CD4-positive, alpha-beta T cell treated with Interleukin-15 for 1 hour (primary cell): ENCODE measurements at places on chromosomes 7 and 10.

GRCh38 chr10:119817991-119818888 is 54.4 kb downstream of the MCMBP start:
- DNase-seq: peak; percentile 30

GRCh38 chr10:132984801-132985545 is 42.6 kb upstream of the CFAP46 start:
- no peak for DNase-seq

- DNase-seq: no peak
These were observed 45.9 kb downstream of the DOCK4 start for GRCh38 chr7:112160130-112160770.

DNA sequence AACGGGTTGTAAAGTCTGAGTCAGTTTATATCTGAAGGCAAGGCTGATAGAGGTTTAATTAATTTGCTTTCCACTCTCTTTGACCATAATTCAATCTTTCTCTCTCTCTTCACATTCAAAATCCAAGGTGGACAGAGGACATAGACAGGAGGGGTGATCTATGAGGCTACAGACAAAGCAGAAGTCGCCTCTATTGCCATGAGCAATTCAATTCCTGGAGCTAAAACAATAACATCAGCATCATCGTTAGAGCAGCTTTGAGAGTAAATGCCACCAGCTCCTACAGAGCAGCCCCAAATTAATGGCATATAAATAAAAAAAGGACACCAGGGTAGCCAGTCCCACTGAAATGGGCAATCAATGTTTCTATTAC is 93.2 kb downstream of the DGKI start:
- no peak for DNase-seq

DNA sequence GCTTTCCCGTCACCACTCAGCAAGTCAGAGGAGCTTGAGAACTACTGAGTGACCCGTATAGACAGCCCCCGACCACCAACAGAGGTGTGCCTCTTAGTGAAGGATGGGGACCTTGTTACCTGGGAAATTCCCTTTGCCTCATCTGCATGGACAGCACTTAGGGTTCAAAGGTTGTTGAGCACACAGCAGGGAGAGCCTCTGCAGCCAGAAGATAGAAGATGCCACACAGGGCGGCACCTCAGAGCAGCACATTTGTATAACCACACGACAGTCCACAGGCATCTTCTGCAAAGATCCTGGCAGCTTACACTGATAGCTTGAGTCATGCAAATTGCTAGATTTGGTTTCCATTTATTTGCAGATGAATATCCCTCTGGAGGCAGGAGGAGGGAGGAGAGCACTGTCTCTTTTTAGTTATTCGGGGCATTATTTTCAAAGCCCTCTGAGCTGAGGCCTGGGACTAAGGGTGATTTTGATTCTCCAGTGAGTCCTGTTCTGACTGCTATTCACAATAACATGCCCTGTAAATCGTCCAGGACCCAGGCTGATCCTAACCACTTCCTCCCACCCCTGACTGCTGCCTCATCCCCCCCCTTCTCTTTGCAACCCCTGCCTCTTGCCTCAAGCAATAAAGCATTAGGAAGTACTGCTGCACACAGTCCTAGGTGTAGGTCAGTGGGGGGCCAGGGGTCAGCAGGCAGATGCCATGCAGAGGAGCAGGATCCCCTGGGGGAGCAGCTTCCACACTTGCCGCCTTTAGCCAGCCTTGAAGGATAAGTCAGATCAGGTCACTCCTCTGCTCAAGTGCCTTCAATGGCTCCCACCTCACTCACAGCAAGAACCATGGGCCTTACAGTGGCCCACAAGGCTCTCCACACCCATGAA is 24.6 kb upstream of the INMT start:
- peak; percentile 39 for DNase-seq

GRCh38 chr10:12350167-12350872 is 973 bp downstream of the CAMK1D start:
- peak; percentile 60 for DNase-seq

DNA sequence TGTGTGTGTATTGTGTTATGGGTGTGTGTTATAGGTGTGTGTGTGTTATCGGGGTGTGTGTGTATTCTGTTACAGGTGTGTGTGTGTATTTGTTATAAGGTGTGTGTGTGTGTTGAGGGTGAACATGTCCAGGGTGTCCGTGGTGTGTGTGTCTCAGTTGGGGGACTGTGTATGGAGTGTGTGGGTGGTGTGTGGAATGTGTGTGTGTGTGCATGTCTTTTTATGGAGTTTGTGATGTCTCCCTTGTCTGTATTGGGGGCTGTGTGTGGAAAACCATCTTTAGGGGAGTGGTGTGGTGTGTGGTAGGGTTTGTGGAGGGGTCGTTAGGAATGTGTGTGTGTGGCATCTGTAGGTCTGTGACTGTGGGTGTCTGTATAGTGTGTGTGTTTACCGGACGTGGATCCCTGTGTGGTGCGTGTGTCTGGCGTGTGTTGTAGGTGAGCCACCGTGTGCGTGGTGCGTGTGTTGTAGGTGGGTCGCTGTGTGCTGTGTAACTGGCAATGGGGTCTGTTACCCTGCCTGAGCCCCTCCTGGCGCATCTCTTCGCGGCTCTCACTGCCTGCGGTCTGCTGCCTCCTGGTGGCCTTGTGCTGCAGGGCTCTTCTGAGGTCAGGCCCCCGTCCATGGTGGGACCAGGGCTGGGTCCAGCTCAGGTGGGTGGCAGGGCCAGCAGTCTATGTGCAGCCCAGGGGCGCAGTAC is 61.7 kb downstream of the PALD1 start:
- DNase-seq: no peak

DNA sequence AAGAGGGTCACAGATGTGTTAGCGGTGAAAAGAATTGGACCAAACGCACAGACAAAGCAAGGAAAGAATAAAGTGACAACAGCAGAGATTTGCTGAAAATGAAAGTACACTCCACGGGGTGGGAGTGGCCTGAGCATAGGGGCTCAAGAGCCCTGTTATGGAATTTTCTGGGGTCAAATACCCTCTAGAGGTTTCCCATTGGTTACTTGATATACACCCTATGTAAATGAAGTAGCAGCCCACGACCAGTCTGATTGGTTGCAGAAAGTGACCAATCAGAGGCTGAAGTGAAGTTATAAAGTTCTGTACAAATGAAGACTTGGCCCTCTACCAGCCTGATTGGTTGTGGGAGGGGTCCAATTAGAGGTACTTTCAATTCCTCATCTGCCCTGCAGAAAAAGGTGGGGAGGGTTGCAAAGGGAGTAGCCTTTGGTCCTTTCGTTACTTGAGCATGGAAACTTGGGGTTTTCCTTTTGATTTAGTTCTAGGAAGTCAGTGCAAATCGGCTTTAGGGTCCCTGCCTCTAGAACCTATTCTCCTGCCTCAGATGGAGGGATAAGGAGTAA is 125.6 kb upstream of the PRPS1L1 start:
- DNase-seq: no peak

DNA sequence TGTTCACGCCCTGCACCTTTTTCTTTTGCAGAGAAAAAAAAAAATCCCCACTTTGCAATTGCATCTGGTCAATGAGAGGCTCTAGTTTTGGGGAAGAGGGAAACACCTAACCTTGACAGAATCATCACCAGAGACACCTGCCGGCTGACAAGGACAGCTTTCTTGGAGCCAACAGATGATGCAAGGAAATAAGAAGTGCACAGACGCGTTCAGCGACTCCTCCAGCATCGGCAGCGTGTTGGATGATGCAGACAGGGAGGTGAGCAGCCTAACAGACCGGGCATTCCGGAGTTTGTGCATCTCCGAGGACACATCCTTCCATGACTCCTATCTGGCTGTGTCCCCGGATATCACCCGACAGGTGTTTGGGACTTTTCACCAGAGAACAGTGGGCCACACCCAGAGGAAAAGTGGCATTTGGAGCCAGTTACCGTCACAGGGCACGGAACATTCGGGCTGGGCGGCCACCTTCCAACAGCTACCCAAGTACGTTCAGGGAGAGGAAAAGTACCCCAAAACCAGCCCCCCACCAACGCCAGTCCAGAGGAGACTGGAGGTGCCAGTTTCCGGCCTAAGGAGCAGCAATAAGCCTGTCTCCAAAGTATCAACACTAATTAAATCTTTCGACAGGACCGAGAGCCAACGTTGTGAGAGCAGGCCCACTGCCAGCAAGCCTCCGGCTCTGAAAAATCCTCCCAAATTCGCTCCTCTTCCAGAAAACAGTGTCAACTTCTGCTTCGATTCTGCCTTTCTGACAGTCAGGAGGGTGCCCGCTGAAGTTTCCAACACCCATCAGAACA is 23.6 kb downstream of the C10orf71 start:
- no peak for DNase-seq

- DNase-seq: no peak
These were observed 114.6 kb downstream of the PDE1C start for GRCh38 chr7:31955641-31956040.

GRCh38 chr7:142563470-142563869 is 185.8 kb upstream of the PRSS1 start:
- no peak for DNase-seq

DNA sequence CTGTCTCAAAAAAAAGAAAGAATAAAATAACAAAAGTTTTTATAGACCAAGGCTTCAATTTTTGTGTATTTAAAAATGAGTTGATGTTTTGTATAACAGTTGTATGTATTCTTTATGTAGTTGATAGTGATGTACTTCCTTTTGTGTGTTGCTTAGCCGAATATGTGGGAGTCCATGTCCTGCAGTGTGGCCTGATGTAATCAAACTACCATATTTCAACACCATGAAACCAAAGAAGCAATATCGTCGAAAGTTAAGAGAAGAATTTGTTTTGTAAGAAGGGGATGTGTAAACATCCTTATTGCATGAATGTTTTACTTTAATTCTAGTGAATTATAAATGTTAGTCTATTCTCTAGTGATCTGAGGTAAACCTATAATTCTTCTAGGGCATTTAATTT is 56.6 kb downstream of the MPLKIP start:
- DNase-seq: no peak

- DNase-seq: no peak
These were observed 67.4 kb downstream of the PLXNA4 start for GRCh38 chr7:132508724-132509353.

DNA sequence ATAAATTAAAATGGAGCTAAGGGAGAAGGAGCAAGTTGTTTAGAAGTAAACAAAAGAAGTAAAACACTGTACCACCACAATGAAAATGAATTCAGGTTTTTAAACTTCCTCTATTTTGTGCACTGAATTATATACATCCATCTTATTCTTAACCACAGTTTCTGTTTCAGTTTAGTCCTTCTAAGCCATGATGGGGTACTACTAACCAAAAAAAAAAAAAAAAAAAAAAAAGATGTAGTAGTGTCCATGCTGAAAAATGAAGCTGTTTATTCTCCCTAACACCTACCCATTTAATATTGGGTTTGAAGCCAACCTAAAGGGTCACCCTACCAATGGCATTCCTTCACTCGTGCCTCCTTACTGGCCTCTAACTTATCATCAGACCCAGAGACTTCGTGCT is 3.4 kb upstream of the BMPR1A start:
- DNase-seq: no peak

GRCh38 chr10:96642973-96643372 is 56.2 kb upstream of the TM9SF3 start:
- peak; percentile 78 for DNase-seq

- no peak for DNase-seq
These were observed 45.6 kb upstream of the PDE1C start for GRCh38 chr7:32115831-32116230.

DNA sequence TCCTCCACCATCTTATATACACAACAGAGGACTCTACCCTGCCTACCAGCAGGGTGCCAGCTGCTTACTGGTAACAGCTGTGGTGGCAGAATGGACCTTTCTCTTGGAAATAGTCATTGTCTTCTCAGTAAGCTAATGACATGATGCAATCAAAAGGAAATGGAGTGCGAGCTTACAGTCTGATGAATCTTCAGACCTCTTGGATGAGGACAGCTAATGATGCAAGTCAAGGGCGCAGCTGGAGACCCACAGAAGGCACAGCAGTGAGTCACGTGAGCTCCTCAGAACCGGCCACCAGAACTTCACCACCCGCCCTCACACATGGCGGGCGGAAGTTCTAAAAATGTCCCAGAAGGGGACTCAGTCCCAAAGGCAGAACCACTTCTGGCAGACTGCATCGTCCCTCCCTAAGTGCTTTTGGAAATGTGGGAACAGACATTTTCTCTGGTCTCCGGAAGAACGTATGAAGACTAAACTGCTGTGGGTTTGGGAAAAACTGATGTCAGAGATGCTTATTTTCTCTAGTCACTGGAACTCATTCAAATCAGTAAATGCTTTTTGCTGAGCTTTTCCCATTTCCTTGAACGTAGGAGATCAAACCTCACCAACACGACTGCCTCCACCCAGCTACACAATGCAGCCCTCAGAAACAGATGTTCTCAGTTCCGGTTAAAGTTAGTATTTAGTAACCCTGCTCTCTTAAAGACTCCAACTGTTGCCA is 96.4 kb downstream of the FAS start:
- DNase-seq: peak; percentile 46

GRCh38 chr7:28446131-28446530 is 33.8 kb downstream of the CREB5 start:
- no peak for DNase-seq

DNA sequence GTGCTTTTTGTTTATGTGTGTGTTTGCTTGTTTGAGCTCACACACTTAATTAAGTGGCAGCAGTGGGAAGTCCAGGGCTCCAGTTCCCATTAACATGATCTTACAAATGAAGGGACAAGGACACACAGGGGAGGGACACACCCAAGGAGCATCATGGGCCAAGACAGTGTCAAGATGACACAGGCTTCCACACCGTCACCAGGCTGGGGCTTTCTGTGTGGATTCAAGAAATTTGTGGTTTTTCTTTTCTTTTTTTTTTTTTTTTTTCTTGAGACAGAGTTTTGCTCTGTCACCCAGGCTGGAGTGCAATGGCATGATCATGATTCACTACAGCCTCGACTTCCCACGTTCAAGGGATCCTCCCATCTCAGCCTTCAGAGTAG is 173.6 kb downstream of the KIAA1217 start:
- DNase-seq: no peak

GRCh38 chr10:98408799-98409198 is 6.2 kb downstream of the PYROXD2 start:
- no peak for DNase-seq

DNA sequence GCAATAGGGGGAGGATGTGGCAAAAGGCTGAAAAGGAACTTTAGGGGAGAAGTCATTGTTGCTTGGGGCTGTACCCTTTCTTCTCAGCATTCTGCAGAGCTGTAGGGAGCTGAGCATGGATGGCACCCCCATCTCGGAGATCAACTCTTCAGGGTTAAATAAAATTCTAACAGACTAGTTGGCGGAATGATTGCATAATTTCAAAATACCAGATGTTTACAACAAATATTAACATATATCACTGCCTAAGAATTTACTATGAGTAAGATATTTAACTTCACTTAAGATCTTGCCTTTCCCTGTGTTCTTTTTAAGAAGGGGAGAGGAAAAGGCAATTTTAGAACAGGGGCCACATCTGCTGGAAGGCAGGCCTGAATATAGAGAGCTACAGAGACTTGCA is 509 bp upstream of the OR2F1 start:
- no peak for DNase-seq

GRCh38 chr7:29511851-29512250 is 51.8 kb upstream of the PRR15 start:
- no peak for DNase-seq

GRCh38 chr7:46494441-46494840 is 573.4 kb upstream of the IGFBP3 start:
- no peak for DNase-seq
